Stimulated activated CD8-positive, alpha-beta memory T cell treated with anti-CD3 and anti-CD28 coated beads, Interleukin-4, amount 100 ng/mL, for 1 hour (primary cell): ENCODE measurements at places on chromosomes 3 and 15.

- no peak for DNase-seq
These were observed 48.6 kb downstream of the CDAN1 start for GRCh38 chr15:42688301-42688700.

DNA sequence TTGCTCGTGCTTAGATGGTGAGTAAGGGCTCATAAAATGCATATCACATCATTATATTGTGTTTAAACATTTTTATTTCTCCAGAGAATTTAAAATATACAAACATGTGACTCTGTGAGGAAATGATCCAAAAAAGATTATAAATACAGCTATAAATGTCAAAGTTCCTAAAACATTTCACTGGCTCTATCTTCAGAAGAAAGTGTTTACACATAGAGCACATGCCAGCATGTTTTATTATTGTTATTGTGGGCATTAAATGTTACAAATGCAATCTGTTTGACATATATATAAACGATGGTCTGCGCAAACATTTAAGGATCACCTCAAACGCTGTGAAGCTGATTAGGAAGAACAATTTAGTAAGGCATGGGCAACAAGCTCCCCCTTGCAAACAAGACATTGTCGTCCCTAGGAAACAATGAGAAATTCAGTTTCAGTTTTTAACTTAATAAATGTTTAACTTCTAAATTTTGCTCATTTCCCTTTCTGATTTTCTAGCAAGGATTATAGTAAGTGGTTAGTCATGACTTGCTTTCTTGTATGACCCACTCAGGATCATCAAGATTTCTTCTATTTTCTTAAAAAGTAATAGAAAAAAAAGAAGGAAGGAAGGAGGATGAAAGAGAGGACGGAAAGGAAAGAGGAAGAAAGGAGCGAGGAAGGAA lies 207.5 kb downstream of the SATB1 start:
- DNase-seq = no peak

DNA sequence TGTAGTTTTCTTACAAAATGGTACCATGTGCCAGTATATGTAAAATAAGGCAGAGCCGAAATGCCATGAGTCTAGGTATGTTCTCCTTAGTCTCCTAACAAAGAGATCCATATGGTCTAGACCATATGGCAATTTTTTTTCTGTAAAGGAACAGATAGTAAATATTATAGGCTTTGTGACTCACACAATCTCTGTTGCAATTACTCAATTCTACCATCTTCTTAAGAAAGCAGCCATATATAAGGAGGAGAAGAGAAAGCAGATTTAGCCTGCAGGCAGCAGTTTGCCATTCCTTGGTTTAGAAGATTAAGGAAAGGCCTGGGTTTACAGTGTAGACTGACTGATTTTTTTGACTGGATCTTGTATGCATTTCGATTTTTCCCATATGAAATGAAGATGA lies 16.3 kb upstream of the BBX start:
- no peak for DNase-seq

DNA sequence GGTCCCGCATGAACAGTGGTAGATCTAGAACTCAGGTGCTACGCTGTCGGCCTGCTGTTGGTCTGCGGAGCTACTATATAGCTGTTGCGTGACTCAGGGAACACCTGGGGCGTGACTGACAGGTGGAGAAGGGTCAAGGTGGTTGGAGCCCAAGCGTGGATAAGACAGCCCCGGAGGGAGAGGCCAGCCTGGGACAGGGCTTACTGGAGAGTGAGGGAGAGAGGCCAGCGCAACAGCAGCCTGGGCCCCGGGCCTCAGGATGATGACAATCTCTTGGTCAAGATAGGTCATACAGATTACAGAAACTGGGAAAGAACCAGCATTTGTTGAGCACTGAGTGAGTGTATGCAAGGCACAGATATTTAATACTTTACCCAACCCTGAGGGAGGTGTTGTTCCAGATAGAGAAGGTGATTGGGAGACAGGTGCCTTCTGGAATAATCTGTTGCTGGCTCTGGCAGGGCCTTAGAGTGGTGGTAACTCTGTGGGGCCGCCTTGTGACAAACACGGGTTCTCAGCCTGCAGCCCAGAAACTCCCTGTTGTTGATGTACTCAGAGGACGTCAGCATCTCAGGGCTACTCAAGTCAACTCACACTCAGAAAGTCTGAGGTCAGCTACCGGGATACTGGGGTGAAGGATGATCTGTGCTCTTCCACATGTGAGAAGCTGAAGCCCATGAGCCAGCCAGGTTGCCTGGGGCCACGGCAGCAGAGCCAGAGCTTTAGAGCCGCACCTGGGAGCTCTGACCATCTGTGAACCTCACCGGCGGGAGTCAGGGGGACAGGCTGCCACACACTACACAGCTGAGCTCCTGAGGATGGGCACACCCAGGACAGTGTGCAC lies 265.4 kb upstream of the HES1 start:
- DNase-seq = no peak

GRCh38 chr15:101232677-101233076 lies 19.2 kb downstream of the CHSY1 start:
- no peak for DNase-seq
